NCI-H226 (cell line): ENCODE measurements at places on chromosomes 7 and 10.
A peak's percentile ranks its signal among the peaks of the same experiment; 100 is the strongest.

DNA sequence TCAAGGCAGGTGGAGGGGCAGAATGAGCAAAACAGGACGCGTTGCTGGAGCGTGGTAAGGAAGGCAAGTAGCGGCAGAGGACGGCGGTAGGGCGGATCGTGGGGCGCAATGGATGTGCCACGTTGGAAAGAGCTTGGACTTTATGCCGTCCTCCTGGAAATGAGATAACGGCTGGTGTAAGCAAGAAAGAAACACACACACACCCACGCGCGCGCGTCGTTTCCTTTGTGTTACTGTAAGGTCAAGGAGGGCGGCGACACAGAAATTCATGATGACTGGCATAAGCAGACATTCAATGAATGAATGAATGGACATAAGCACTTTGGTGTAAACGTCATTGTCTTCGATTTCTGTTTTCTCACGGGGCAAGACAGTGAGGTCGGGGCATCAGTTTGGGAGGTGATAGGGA is 683 bp upstream of the ENTPD7 start:
- peak; percentile 26 for DNase-seq

DNA sequence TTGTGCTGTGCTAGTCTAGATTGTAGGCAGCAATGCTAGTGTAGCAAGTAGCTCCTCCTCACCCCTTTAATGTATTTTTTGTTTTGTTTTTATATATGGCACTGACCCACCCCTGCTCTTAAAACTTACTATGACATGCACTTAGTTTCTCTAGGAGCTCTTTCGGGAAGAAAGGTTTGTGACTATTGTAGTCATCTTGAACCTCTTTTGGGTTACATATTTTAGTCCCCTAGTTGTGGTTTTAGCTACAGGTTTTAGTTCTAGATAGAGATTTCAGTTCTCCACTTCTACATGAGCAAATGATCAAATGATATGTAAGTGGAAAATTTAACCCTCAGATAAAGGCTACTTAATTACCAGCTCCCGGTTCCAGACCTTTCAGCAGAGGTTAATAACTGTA is 14.9 kb downstream of the MINPP1 start:
- DNase-seq, result no peak

DNA sequence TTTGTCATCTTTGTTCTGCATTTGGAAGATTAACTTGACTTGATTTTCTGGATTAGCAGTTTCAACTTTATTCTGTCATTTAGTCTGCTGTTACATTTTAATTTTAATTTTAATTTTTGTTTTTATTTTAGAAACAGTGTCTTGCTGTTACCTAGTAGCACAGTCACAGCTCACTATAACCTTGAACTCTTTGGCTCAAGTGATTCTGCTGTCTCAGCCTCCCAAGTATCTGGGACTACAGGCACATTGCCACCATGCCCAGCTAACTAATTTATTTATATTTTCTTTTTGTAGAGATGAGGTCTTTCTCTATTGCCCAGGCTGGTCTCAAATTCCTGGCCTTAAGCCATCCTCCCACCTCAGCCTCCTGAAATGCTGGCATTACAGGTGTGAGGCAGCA is 35.3 kb downstream of the PALS2 start:
- no peak for DNase-seq

DNA sequence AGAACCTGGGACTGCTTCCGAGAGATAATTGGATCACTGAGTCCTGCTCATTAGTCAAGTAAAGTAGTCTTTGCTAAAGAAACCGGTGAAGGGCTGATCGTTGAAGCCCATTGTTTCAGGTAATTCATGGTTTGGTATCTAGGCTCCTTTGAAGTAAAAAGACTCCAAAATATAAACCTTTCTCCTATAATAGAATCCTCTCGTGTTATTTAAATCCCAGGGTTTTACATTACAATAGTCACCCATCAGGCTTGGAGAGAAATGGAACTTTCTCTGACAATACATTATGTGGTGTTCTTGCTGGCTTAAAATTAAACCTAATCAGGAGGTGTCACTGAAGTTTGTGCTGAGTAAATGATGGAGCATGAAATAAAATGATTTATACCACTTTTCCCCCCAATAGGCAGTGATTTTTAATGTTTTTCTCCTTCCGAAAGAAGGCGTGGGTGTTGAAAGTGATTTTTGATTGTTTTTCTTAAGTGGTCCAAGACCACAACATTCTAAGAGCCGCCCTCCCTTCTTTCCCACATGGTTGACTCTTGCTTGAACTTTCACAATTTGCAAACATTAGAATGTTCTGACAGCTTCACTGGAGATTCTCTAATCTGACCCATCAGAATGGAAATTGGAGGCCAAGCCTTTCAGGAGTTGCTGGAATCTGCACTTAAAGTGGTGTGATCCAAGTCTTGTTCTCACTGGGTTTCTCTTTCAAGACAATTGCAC is 44.2 kb downstream of the LRMDA start:
- DNase-seq, result no peak

GRCh38 chr10:329361-330099 is 194.3 kb downstream of the ZMYND11 start:
- peak; percentile 78 for DNase-seq

GRCh38 chr10:103733045-103733419 is 122.3 kb downstream of the SH3PXD2A start:
- no peak for DNase-seq

DNA sequence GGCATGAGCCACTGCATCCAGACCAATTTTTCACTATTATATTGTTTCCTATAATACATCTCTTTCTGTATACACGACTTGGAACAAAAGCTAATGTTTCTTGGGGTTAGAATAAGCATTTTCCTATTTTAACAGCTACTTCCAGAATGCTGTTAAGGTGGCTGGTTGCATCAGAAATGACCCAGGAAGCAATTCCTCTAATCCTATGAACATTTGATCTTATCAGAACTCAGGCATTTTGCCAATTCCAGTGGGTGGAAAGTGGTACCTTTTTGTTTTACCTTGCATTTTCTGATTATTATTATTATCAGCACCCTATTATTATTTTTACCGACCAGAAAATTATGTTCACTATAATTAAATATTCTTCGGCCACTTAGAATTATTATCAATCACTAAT is 73.3 kb downstream of the NDUFB2 start:
- no peak for DNase-seq

- DNase-seq, result no peak
Measured at GRCh38 chr7:51455086-51455485, 138.5 kb upstream of the COBL start.

DNA sequence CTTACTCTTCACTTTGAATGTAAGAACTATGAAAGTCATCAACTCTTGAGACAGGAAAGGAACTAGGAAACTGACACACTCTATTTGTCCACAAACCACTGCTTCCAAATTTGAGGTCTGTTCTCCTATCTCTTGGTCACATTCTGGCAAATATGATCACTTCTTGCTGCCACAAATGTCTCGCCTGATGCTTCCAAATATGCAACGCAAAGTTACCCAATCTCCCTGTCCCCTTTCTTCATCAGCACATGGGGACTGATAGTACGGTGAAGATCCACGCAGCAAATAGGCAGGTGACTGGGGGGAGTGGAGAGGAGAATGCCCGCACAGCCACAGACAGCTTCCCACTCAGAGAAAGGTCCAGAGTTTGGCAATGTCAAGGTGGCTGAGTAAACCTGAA is 92.6 kb upstream of the TCF7L2 start:
- DNase-seq, result no peak

DNA sequence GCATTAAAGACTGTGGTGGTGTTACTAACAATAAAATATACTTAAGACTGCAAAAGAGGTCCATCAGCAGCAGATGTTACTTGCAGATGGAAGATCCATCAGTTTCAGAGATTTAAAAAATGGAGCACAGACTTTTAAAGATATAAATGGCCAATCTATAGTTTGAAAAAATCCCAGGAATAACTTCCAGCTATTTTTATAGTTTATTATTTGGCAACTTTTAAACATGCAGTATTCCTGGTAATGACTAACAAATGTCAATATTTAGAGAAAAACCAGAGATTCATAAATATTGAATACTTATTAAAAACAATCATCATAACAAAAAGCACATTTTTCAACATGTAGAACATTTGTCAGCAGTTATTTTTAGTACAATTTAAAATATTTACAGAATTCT is 30.7 kb downstream of the RTKN2 start:
- DNase-seq, result no peak

GRCh38 chr7:21358648-21359047 is 69.2 kb upstream of the SP4 start:
- no peak for DNase-seq

DNA sequence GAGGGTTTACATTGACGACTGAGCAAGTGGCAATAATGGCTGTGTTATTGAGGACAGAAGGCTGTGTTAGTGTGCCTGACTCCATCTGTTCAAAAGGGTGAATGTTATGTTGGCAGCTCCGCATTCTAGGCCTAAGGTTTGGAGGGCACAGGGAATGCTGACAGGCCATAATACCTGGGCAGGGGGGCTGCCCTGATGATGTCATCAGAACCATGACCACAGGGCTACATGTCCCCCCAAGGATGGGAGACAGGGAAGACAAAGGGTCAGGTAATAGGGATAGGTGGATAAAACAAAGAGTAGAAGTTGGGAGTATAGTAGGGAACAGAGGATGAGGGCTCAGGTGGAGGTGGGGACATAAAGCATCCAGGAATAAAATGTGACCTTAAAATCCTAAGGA is 1.8 kb upstream of the PPP3CB start:
- DNase-seq, result no peak

DNA sequence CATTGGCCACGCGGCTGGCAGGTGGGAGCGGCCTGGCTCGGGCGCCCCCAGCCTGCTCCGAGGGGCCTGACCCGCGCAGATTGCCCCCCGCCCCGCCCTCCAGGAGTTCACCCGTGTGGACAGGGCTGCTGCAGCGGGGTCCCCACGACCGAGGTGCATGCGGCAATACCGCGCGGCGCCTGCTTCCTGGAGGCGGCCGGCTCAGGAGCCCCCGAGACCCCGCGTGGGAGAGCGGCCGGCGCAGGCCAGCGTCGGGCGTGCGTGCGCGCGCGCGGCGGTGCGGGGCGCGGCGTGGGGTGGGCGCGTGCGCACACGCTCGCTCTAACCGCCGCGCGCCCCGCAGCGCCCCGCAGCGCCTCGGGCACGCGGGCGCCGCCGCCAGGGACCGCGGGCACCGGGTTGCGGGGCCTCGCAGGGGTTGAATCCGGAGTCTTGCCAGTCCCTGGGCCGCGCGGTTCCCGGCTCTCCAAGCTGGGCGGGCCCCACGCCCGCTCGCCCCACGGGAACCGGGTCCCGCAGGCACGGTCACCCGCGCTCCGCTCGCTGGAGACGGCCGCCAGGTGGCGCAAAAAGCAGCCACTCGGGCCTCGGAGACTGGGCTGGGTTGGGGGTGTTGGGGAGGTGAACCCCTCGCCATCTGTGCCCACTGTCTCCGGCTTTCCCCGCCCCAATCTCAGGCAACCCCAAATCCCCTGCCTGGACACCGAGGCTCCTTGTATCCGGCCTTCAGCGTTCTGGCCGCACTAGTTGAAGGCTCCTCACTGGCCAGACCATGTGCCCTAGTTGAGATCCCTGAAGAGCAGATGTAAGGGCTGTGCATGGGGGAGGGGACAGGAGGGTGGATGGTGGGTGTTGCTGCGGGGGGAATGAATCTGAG is 1.3 kb upstream of the ACHE start:
- DNase-seq, result no peak

DNA sequence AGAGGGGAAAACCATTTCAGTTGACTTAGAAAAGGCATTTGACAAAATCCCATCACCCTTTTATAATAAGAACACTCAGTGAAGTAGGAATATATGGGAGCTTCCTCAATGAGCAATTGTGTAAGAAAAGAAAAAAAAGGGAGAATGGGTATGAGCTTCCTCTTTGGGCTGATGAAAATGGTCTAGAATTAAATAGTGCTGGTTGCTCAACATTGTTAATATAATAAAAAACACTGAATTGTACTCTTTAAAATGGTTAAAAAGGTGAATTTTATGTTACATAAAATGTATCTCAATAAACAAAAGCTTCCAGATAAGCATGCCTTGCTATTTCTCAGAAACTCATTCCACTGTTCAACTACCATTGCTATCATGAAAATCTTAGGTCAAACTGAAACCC is 40.6 kb downstream of the LRRC17 start:
- no peak for DNase-seq

- DNase-seq, result no peak
Measured at GRCh38 chr10:77936697-77937567, 10.4 kb upstream of the DLG5 start.

- DNase-seq, result no peak
Measured at GRCh38 chr10:16788125-16788524, 29.1 kb downstream of the RSU1 start.

DNA sequence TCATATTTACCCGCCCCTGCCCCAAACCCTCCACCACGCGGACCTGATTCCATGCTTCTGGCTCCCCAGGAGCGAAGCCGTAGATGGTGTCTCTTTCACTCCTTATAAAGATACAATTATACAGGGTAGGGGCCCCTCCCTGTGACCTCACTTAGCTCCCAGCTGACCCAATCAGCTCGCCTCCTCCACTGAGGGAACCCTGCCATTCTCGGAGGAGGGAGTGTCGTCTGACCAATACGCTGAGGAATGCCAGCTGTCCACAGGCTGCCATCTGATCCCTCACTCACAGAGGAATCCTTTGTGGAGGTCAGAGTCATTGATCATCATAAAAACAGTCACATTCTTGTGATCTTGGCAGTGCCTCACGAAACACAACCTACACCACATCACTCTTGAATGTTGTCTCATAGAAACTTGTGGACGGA is 67.5 kb upstream of the INSIG1 start:
- peak; percentile 86 for DNase-seq

GRCh38 chr7:26534649-26535482 is 243.2 kb downstream of the SNX10 start:
- no peak for DNase-seq

GRCh38 chr10:124007773-124008145 is 85.6 kb downstream of the CHST15 start:
- DNase-seq, result no peak

DNA sequence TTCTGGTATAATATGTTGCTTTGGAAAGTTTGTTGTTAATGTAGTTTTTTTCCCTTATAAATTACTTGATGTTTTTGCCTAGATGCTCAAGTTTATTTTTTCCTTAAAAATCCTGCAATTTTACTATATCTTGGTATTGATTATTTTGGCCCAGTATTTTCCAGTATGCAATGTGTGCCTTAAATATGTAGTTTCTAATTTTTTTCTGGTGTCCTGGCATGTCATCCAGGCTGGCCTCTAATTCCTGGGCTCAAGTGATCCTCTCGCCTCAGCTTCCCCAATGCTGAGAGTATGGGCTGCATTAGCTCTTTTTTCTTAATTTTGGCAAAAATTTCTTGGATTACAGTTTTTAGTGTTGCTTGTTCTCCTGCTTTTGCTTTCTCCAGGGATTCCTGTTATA is 57.6 kb downstream of the BMPR1A start:
- no peak for DNase-seq

GRCh38 chr7:13603661-13604060 is 385.8 kb downstream of the ETV1 start:
- DNase-seq, result no peak

DNA sequence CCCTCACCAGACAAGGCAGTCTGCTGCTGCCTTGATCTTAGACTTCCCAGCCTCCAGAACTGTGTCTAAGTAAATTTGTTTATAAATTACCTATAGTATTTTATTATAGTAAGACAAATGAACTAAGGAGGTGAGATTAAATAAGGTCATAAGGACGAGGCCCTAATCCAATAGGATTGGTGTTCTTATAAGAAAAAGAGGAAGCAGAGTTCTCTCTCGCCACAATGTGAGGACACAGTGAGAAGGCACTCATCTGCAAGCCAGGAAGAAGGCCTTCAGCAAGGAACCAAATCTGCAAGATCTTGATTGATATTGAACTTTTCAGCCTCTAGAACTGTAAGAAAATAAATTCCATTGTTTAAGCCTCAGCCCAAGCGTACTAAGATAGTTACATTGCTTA is 6.1 kb upstream of the ZNF438 start:
- no peak for DNase-seq
